Hematopoietic multipotent progenitor cell (in vitro differentiated cells): ENCODE measurements at places on chromosomes 16 and 17.

DNA sequence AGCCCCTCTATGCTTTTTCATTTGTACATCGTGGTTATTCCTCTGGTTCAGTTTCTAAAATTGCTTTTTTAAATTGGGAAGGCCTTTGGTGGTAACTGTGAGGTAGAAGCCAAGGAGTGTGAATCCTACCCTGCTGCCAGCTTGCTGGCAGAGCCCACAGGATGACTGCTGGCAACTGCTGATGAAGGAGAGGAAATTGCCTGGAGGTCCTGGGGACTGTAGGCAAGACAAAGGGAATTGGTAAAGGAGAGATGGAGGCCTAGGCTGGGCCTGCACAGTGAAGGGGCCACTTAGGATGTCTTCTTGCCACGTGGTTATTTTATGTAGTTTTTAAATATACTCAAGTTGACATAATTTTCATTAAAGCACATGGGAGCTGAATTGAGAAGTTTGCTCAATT lies 15.8 kb downstream of the C17orf58 start:
- DNase-seq: no peak

DNA sequence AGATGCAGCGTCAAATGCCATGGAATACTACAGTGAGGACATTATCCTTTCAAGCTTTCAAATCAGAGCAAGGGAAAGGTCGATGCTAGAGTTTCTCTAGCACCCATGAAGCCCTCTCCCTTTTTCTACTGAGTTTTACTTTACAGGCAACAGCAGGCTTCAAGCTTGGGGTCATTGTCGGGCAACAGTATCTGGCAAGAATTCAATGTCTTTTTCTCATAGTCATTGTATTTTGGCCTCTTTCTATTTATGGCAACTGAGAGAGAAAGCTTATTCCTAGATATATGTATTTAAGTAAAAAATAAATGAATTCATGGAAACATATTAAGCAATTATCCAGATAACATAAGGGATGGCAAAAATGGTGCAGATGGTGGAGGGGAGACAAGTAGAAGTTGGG lies 364 bp upstream of the CETP start:
- DNase-seq: no peak

GRCh38 chr16:50941681-50942080 lies 199.8 kb downstream of the CYLD start:
- DNase-seq: no peak

- DNase-seq: no peak
Measured at GRCh38 chr17:78940258-78940657, 15.1 kb upstream of the TIMP2 start.

GRCh38 chr16:80176114-80176513 lies 364.7 kb upstream of the DYNLRB2 start:
- DNase-seq: no peak

DNA sequence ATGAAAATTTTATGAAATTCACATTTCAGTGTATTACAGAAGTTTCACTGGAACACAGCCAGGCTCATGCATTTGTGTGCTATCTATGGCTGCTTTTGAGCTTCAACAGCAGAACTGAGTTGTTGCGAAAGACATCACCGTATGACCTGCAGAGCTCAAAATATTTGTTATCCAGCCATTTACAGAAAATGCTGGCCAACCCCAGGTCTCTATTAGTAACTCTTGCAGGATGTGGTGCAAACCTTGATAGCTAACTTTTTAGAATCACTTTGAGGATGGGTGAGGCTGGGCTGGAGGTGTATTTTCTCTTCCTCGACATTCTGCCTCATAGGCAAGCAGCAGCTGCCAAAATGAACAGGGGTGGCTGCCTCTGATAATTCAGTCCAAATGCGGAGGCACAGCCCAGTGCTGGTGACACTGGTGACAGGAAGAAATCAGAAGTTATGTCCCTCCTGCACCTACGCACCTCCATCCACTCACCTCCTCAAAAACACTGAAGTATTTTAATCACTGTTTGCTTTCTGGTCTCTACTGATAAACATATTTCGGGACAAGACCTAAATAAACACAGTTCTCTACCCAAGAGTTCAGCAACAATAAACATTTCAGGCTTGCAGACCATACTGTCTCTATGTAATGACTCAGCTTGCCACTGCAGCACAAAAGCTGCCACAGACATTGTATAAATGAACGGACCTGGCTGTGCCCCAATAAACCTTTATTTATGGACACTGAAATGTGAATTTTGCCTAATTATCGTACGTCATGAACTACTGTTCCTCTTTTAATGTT lies 28.5 kb downstream of the ARHGAP17 start:
- DNase-seq: no peak

DNA sequence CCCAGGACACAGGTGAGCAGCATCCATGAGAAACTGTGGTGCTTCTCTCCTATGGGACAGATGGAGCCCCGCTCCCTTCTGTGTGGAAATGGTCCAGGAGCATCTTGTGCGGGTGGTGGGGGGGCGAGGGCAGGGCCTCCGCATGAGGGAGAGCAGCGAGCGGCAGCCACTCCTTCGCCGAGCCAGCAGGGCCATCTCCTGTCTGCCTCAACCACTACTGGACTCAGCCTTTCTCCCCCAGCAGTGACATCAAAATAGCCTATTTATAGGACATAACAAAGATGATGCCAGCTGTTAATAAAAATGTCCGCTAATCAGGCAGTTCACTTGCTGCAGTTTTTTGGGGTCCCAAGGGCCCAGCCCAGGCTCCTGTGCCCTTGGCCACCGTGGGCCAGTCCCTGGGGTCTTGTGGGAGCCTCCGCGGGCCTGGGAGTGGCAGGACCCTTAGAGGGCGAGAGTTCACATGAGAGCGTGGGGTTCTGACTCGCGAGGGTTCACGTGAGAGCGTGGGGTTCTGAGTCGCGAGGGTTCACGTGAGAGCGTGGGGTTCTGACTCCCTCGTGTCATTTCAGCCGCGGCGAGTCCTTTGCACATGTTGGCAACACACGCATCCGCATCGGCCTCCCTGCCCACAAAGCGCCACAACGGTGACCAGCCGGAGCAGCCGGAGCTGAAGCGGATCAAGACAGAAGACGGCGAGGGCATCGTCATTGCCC lies 47.4 kb downstream of the WDR45B start:
- DNase-seq: no peak

DNA sequence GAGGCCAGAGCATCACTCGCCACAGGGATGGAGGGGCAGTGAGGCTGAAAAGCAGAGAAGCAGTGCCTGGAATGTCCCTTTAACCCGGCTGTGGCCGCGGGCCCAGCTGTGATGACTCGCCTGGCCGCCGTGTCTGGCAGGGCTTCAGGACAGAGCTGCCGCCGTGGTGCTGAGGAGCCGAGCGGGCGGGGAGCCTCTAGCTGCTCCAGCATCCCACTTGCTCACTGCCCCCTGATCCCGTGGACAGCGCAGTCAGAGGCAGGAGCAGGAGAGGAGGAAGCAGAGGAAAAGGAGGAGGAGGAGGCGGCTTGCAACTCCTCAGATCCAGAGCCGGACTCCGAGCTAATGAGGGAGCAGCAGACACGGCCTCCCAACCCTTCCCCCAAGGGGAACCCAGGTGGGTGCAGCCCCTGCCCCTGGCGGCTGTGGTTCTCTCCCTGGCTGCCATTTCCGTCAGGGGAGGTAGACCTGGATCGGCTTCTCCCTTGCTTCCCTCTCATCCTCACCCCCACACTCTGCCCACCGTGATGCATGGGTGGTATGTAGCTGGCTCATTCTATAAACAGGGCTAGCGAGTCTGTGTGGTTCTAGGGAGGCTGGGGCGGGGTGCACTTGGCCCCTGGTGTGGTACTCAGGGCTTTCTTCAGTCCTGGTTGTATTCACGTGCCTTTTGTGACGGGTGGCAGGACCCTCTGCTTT lies 165.7 kb downstream of the CMIP start:
- DNase-seq: no peak

DNA sequence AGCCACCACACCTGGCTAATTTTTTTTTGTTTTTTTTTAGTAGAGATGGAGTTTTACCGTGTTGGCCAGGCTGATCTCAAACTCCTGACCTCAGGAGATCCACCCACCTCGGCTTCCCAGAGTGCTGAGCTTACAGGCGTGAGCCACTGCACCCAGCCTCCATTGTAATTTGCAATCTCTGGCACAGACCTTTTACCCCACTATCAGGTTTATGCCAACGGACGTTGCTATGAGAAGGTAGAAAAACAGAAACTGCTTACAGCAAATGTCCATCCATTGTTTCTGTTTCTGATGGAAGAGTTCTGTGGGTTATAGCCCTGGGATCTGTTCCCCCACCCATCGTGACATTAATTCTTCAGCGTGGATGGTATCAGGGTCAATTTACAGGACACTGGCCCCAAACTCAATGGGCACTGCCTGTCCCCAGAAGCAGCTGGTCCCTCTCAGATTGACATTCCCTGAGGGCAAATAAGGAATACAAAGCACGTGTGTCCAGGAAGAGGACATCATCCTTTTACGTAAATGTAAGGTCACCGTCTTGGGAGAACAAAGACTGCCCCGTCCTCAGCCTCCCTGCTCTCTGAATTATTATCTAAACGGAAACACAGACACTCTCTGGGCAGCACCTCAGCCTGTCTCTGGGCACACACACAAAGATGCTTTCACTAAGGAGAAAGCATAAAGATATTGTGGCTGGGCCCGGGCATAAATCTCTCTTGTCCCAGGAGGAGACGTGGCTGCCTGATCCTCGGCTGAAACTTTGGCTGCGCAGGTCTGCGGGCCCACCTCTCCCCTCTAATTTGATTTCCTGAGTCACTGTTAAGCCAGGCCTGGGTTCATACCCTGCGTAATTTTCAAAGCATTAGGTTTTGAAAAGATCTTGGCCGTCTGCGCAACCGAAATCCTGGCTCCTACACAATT lies 5.2 kb downstream of the KCNG4 start:
- no peak for DNase-seq

DNA sequence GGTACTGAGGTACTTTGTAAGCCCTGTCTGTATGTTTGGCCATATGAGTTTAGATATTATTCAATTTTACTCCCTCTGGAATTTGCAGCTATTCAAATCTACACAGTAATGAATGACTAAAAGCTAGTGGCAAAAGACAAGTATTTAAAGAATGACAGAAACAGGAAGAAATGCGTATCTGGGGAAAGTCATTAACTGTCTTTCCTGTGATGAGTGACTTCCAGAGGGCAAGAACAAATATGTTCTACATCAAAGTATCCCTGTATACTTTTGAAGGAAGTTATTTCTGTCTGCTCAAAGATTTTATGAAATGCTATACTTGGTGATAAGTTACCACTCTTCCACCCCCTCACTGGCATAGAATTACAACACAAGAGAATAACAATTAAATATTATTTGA lies 489.3 kb upstream of the SOX9 start:
- no peak for DNase-seq

- DNase-seq: no peak
Measured at GRCh38 chr16:31364421-31364820, 9.4 kb downstream of the ITGAX start.

- DNase-seq: no peak
Measured at GRCh38 chr16:25256695-25257469, 763 bp downstream of the ZKSCAN2 start.

- DNase-seq: no peak
Measured at GRCh38 chr16:52494145-52494544, 52.8 kb downstream of the TOX3 start.

- DNase-seq: no peak
Measured at GRCh38 chr17:55171634-55172328, 93.0 kb upstream of the HLF start.

- DNase-seq: no peak
Measured at GRCh38 chr16:69318177-69318910, 7.2 kb downstream of the VPS4A start.

DNA sequence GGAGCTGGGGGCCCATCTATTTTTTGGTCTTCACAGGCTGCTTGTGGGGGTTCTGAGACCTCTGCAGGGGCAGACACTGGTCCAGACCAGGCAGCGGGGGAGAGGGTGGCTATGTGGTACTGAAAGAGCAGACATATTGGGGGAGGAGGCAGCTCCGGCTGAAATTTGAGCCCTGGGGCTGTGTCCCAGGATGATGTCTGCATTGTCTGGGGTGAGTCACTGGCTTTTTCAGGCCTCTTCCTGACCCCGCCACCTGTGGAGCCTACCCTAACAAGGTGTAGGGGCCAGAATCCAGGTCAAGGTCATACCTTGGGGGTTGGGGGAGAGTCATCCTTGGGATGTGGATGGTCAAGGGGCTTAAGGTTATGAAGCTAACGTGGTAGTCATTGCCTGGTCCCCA lies 2.4 kb downstream of the CORO6 start:
- DNase-seq: no peak

DNA sequence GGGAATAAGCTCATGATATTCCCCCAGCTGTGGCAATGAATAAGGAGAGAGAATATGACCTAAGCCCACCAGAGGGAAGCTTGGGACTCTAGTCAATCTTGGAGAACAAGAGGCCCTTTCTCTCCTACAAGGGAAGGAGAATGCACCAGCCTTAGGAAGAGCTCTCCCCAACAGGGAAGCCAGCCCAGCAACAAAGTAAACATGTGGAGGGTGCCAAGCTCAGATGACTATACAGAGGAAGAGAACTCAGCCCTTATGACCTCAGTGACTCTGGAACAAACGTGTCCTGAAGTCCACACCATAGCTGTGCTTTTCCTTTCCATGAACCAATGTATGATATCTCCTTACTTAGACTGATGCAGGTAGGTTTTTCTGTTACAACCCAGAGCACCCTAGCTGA lies 219.7 kb downstream of the GSG1L start:
- DNase-seq: no peak

DNA sequence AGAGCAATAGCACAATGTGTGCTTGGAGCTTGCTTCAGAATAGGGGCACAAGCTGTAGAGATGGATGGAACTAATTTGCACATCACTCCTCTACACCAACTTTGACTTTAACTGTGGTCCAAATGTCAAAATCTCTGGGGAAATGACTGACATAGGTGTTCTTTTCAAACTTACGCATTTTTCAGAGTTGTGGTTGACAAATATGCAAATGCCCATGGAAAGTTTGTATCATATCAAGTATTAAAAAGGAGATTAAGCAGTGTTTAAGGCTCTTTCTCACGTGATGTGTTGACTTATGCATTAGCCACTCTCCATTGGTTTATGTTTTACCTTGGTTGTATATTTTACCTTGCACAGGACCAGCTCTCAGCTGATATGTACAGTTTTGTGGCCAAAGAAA lies 77.1 kb downstream of the ELAC2 start:
- no peak for DNase-seq
